Adrenal gland (tissue), 19 donors: ENCODE measurements at places on chromosomes 2 and 18. TPM values are rescaled to one million over a fixed set of nuclear protein-coding genes. Genes with fewer than 3 reads are reported as not detected.

PAX8 gene
- 18.5 TPM for total RNA-seq

ABCG5 gene
- total RNA-seq = 0.11 TPM

DNA sequence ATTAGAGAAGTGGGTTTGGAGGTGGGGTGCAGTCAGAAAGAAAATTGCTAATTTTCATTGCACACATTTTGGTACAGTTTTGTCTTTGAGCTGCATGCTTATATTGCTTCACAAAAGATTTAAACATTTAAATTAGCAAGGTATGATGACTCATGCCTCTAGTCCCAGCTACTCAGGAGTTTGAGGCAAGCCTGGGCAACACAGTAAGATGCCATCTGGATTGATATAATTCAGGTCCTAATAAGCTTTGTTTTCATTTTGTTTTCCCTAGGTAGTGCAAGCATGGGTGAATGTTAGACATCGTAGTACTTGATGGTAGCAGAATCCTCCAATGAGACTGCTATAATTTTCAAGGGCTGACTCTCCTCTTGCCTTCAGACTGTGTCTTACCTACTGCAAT, 396.7 kb upstream of the RGPD4 start:
- H3K27ac ChIP-seq = no peak overlapping the region
- no peak for DNase-seq
- H3K4me3 ChIP-seq = no peak overlapping the region
- H3K36me3 ChIP-seq = no peaks in the 10 kb centered on the region

DNA sequence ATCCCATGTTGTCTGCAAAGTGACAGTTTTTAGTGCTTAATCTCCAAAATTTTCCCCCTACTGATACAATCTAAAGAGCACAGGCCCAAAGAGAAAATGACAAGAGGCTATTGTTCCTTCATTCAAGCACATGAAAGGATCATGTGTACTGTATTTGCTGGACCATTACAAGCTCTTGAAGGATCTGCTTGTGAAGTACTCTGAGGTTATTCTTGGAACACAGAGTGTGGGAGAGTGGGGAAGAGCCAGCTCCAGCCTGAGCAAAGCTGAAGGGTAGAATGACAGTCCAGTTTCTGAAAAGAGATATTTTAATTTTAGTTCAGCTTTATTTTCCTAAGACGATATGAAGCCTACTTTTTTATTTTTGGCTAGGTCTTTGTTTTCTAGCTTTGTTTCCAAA, 112.2 kb downstream of the GALNT3 start:
- no peaks in the 10 kb centered on the region for H3K36me3 ChIP-seq
- no peak overlapping the region for H3K4me3 ChIP-seq
- DNase-seq = no peak
- no peak overlapping the region for H3K27ac ChIP-seq
- H3K27me3 ChIP-seq = no peaks in the 10 kb centered on the region
- H3K4me1 ChIP-seq = no peaks in the 10 kb centered on the region

GRCh38 chr2:72182547-72182946, 34.9 kb upstream of the CYP26B1 start:
- DNase-seq = no peak
- H3K4me1 ChIP-seq = no peaks in the 10 kb centered on the region
- no peak overlapping the region for H3K4me3 ChIP-seq
- H3K27me3 ChIP-seq = no peaks in the 10 kb centered on the region
- H3K36me3 ChIP-seq = no peaks in the 10 kb centered on the region

DNA sequence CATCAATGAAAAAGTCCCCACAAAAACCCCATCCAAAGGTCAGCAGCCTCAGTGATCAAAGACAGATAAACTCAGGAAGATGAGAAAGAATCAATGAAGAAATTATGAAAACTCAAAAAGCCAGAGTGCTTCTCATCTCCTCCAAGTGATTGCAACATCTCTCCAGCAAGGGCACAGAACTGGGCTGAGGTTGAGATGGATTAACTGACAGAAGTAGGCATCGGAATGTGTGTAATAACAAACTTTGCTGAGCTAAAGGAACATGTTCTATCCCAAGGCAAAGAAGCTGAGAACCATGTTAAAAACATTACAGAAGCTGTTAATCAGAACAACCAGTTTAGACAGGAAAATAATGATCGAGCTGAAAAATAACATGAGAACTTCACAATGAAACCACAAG, 442.8 kb upstream of the SYT4 start:
- no peak for DNase-seq
- H3K4me3 ChIP-seq = no peak overlapping the region
- no peak overlapping the region for H3K27ac ChIP-seq
- no peaks in the 10 kb centered on the region for H3K36me3 ChIP-seq
- H3K27me3 ChIP-seq = no peaks in the 10 kb centered on the region

DNA sequence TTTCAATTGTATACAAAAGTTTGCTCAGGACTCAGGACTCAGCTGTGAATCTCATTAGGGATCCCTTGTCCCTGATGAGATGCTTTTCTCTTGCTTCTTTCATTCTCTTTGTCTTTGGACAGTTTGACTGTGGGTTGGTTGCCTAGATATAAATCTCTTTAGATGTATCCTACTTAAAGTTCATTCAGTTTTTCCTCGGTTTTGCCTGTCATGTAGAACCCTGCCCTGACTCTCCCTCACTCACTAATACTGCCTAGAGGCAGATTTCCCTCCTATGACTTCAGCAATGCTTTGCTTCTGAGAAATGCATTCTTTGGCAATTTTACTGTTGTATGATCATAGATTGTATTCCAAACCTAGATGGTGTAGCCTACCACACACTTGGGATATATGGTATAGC, 421.4 kb upstream of the TCF4 start:
- DNase-seq = no peak
- no peak overlapping the region for H3K27ac ChIP-seq
- H3K27me3 ChIP-seq = no peaks in the 10 kb centered on the region
- H3K4me3 ChIP-seq = no peak overlapping the region

DNA sequence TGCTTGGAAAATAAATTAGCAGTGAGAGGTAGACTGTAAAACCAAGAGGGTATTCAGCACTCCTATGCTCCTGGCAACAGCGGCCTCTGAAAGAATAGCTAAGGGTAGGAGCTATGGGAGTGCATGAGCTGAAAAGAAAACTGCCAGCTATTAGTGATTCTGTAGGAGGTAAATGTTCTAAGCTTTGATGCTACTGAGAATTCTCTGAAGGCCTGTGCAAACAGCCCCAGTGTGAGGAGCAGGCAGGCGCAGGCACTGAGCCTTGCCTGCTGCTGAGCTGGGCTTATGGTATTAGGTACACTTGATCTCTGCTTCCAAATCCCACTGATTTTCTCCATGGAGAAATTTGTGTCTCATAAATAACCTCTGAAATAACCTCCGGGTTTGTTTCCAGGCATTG, 86.7 kb downstream of the NYAP2 start:
- no peak overlapping the region for H3K4me3 ChIP-seq
- DNase-seq = no peak
- H3K27me3 ChIP-seq = no peaks in the 10 kb centered on the region
- no peaks in the 10 kb centered on the region for H3K4me1 ChIP-seq
- no peak overlapping the region for H3K27ac ChIP-seq

- DNase-seq = peak; percentile 23
- no peak overlapping the region for H3K27ac ChIP-seq
- H3K4me1 ChIP-seq = peaks cover 6% of the 10 kb centered on the region
- H3K27me3 ChIP-seq = no peaks in the 10 kb centered on the region
- no peaks in the 10 kb centered on the region for H3K36me3 ChIP-seq
- H3K4me3 ChIP-seq = no peak overlapping the region
These were observed 37.8 kb upstream of the EFEMP1 start for GRCh38 chr2:55961318-55961911.

- no peaks in the 10 kb centered on the region for H3K4me1 ChIP-seq
- DNase-seq = no peak
- H3K27ac ChIP-seq = no peak overlapping the region
These were observed 144.7 kb upstream of the STK17B start for GRCh38 chr2:196316050-196316430.

GRCh38 chr2:3461801-3462492, 57.4 kb downstream of the ADI1 start:
- no peak overlapping the region for H3K4me3 ChIP-seq
- H3K4me1 ChIP-seq = peaks cover 23% of the 10 kb centered on the region
- H3K36me3 ChIP-seq = no peaks in the 10 kb centered on the region

GRCh38 chr18:75307530-75307929, 96.9 kb downstream of the TSHZ1 start:
- H3K27me3 ChIP-seq = no peaks in the 10 kb centered on the region
- H3K4me1 ChIP-seq = no peaks in the 10 kb centered on the region
- DNase-seq = no peak
- H3K36me3 ChIP-seq = no peaks in the 10 kb centered on the region
- H3K4me3 ChIP-seq = no peak overlapping the region

GRCh38 chr2:159137511-159138241, 148.8 kb downstream of the WDSUB1 start:
- no peaks in the 10 kb centered on the region for H3K27me3 ChIP-seq
- no peak for DNase-seq
- H3K27ac ChIP-seq = no peak overlapping the region
- no peaks in the 10 kb centered on the region for H3K4me1 ChIP-seq
- H3K36me3 ChIP-seq = no peaks in the 10 kb centered on the region
- H3K4me3 ChIP-seq = no peak overlapping the region
